ENCODE measurements at places on chromosomes 7 and 10. TPM values are rescaled to one million over a fixed set of nuclear protein-coding genes. Genes with fewer than 3 reads are reported as not detected.

DNA sequence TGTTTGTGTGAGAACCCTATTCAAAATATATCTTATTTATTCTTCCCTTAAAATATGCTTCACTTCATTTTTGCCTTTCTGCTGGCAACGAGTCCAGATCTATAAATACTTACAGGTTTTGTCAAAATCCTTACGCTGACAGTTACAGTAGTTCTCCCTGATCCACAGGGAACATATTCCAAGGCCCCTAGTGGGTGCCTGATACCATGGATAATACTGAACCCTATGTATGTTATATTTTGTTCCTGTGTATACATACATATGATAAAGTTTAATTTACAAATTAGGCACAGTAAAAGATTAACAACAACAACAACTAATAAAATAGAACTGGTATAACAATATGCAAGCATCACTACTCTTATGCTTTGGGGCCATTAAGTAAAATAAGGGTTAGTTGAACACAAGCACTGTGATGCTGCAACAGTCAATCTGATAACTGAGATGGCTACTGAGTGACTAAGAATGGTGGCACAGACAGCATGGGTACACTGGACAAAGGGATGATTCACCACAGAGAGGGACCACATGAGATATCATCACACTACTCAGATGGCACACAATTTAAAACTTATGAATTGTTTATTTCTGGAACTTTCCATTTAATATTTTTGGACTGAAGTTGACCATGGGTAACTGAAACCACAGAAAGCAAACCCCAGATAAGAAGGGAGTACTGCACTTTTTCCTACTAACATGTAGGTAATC is 29.4 kb upstream of the PCGF5 start:
- no peak for DNase-seq

DNA sequence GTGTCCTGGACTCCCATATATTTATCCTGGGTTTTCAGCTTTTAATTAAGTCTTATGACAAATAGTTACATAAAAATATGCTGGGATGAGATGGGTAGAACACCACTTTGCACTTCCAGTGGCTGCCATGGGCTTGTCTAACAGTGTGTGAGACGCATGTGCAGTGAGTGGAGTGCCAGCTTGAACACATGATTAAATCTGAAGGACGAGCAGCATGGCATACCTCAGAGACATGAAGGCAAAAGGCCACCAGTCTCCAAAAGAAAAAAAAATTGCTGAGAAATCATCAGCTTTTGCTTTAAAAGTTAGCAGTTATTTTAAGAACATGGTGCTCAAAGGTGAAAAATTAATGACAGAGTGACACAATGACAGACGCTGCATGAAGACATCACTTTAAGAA is 139.0 kb upstream of the ADCY1 start:
- DNase-seq, result no peak

VWDE gene
- total RNA-seq, result 2.9 TPM

- no peak for DNase-seq
Measured at GRCh38 chr7:131591687-131592319, 35.4 kb upstream of the PODXL start.

CRTAC1 gene
- total RNA-seq, result 2.5 TPM

DNA sequence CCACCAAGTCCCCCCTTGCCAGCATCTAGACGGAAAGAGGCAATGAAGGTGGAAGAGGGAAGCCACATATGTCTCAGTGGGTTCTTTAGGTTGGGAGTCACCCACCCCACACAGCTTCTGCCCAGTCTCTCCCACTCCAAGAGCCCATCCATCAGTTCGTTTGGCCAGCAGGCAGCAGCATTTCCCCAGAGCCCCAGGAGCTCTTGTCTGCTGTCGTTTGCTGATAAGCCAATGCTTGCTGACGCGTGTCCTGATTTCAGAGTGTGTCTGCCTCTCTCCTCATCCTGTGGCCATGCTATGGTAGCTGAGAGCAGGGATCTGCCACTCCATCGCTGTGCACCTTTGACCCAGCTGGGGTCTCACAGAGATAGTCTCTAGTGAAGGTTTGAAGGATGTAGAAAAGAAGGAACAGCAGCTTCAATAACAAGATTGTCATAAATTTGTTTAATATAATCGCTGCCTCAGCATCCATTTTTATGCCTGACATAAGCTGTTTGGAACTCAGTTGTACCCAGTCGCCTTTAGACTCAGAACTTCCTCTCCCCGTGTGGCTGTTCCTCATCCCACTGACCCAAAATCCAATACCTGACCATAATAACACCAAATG is 39.4 kb upstream of the GDF10 start:
- DNase-seq, result no peak

ZNF425 gene
- 2.9 TPM for total RNA-seq

DNA sequence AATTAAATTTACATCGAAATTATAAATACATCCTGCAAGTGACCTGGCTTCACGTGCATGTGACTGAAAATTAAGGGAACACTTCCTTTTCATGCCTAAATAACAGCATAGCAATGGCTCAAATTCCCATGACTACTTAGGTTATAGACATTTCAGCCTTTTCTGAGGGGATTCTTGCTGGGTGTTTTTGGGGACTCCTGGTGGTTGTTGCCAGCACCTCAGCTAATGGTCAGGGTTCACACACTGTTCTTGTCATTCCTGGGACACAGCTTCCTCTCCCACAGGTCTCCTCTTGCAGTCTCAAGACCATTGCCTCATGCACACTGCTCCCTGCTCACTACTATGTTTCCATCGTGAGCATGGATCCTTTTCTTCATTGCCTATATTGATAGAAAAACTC is 148.9 kb upstream of the GLI3 start:
- no peak for DNase-seq

- DNase-seq, result no peak
Measured at GRCh38 chr10:112466802-112467201, 19.8 kb downstream of the VTI1A start.
